Glomerular endothelial cell (primary cell): ENCODE measurements at places on chromosomes 2 and 18.

DNA sequence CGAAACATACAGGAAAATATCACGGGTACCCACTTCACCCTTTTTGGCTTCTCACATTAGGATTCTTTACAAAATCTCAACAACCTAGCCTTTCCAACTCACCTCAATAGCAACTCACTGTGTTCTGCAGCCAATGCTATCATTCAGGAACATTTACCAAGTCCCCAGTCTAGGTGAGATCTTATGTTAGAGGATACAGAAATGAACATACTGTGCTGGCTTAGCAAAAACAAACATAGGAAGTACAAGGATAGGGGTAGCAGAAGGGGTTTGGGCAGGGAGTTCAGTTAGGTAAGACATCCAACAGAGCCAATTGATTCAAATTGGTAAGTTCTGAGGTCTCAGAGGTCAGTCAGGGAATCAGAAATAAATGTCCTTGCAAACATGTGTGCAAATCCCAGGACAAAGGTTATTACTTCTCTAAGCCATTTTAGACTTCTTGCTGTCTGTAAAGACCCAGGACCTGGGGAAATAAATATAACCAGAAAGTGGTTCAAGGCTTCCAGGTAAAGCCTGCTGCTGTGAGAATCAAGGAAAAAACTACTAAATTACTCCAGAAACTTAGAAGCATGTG lies 556.3 kb upstream of the CHAC2 start:
- DNase-seq = no peak

GRCh38 chr2:120814352-120814751 lies 78.7 kb downstream of the GLI2 start:
- DNase-seq = no peak

- no peak for DNase-seq
Measured at GRCh38 chr2:29726976-29727375, 194.4 kb downstream of the ALK start.

DNA sequence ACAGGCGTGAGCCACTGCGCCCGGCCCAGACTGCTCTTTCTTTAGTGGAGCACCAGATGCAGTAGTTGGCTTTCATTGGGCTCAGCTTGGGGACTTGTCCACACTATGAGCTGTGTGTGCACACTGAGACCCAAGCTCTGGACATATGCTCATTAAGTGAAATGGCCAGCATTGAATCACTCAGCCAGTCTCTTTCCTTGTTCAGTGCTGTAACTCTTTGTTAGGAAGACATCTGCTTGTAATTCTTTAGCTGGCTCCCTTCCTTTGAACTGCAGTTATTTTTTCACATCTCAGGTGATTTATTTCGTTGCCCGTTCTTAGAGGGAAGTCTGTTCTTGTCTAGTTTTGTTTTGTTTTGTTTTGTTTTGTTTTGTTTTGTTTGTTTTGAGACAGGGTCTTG lies 70.5 kb downstream of the CAB39 start:
- no peak for DNase-seq

- DNase-seq = no peak
Measured at GRCh38 chr2:32745191-32745590, 117.3 kb downstream of the TTC27 start.

GRCh38 chr2:234536178-234536965 lies 39.5 kb upstream of the ARL4C start:
- no peak for DNase-seq

DNA sequence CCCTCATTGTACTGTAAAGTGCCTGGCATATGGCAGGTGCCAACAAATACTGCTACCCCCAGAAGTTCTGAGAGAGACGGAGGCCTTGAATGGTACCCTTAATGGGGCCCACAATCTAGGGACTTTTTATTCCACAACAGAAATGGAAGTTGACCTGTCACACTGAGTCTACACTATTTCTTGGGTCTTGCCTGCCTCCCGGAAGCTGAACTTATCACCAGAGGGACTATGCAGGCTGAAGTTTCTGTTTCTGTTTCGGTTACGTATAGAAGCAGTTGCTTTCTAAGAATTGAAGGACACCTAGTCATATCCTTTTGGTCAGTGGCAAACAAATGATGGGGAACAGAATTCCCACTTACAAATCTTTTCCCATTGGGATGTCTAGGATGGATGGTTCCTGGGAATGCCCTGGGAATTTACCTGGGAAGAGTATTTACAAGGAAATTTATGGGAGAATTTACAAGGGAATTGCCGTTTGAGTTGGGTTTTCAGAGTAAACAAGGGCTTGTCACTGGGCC lies 74.2 kb downstream of the HS1BP3 start:
- DNase-seq = no peak

- DNase-seq = no peak
Measured at GRCh38 chr2:95539836-95540235, 52.0 kb upstream of the TRIM43 start.

- peak; percentile 42 for DNase-seq
Measured at GRCh38 chr2:201860636-201861066, 54.3 kb downstream of the CDK15 start.

DNA sequence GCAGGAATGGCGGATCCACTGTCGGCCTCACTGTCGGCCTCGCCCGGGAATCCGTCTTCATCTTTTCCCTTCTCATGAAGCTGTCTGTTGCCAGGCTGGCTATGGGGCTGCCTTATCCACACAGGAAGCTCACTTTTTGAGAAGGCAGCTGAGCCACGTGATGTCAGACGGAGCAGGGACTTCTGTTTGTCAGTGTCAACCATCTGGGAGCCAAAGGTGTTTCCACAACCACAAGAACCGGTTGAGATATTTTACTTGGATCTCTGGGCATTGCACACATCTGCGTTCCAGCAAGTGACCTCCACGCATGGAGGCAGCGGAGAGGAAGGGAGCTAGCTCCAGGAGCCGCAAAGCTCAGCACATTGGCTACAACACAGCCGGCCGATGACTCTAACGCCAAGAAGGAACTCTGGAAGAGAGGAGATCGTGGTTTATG lies 27.4 kb upstream of the TAF1B start:
- no peak for DNase-seq

- no peak for DNase-seq
Measured at GRCh38 chr18:41391616-41392595, 563.1 kb upstream of the PIK3C3 start.

- no peak for DNase-seq
Measured at GRCh38 chr2:158967114-158967730, 1.2 kb upstream of the TANC1 start.

GRCh38 chr2:149017116-149017985 lies 21.1 kb upstream of the LYPD6B start:
- peak; percentile 64 for DNase-seq

GRCh38 chr2:181240844-181241243 lies 216.3 kb upstream of the ITGA4 start:
- DNase-seq = no peak
